M059J (cell line): ENCODE measurements at places on chromosomes 11 and 22.

GRCh38 chr22:50302041-50302541 lies 5.4 kb downstream of the PLXNB2 start:
- DNase-seq = no peak

DNA sequence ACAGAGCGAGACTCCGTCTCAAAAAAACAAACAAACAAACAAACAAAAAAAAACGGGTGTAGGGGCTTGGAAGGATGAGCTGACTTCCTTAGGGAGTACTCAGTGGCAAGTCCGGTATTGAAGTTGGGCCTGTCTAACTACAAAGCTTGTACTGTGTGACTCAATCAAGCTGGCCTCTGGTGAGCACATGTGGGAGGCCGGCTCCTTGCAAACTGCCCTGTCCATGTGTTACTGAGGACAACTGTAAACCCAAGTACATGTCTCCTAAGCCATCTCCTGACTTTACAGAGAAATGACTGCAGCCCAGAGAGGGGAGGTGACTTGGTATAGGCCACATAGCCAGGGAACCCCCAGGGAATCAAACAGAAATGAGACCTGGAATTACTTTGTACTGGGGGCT lies 11.6 kb downstream of the RIBC2 start:
- DNase-seq = no peak

- DNase-seq = no peak
Observed at GRCh38 chr11:10722307-10722706, 28.7 kb upstream of the CTR9 start.

DNA sequence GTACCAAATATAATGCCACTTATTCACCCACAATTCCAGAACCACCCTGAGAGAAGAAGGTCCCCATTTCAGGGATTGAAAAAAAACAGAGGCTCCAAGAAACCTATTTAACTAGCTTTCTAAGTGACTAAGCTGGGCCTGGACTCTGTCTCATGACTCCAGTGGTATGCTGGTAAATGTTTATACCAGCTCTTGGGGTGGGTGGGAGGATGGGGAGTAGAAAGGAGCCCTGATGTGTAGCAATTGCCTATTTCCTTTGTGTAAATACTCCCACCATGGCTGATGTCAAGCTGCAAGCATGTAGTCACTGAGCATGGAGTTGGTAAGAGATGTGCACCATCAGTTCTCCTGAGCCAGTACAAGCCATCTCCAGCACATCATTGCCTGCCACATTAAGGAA lies 2.8 kb downstream of the PRG3 start:
- DNase-seq = no peak

- no peak for DNase-seq
Observed at GRCh38 chr11:71963468-71963867, 34.6 kb downstream of the RNF121 start.

DNA sequence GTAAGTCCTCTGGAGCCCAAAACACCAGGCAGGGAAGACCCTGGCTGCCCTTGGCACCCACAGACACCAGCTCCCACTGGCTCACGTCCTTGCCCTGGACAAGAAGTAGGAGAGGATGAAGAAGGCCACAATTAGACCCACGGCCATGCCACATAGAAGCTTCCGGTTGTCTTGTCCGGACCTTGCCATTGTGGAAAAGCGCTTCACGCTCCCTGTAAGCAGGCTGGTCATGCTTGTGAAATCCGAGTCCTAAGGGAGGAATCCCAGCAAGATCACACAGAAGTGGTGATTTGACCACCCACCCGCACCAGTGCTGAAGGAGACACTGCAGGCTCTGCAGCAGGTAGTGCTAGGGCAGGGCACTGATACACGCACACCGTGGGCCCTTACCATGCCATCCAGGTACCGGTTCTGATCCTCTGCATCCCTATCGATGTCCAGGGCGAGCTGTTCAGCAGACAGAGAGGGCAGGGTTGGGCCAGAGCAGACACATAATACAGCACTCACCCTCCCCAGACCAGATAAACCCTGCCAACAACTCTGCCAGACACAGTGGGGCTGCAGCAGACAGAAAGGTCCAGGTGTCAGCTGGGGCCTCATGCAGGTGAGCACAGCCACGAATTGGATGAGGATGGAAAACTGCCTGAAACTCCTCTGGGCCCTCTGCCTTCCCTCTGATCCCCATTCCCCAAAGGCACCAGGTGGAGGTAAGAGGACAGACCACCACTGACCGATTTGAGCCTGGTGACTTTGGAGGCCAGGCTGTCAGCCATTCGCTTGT lies 1.8 kb downstream of the BET1L start:
- DNase-seq = no peak

GRCh38 chr11:111457731-111458368 lies 54.3 kb downstream of the BTG4 start:
- DNase-seq = no peak

- DNase-seq = peak; percentile 74
Observed at GRCh38 chr11:75214411-75214821, 26.2 kb upstream of the TPBGL start.

- no peak for DNase-seq
Observed at GRCh38 chr11:94602430-94603372, 35.5 kb downstream of the PIWIL4 start.

DNA sequence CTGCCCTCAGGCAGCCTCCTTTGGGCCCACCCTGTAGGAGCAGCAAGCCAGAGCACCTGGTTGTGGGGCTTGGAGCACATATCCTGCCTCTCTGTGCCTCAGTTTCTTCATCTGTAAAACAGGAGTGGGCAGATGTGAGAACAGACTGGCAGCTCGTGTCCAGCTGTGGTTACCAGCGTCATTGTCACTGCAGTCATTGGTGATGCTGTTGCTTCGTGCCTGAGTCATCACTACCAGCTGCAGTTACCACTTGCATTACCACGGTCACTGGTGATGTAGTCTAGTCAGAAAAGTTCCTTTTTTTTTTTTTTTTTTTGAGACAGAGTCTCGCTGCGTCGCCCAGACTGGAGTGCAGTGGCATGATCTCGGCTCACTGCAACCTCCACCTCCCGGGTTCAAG lies 20.4 kb downstream of the RSPH14 start:
- peak; percentile 16 for DNase-seq

DNA sequence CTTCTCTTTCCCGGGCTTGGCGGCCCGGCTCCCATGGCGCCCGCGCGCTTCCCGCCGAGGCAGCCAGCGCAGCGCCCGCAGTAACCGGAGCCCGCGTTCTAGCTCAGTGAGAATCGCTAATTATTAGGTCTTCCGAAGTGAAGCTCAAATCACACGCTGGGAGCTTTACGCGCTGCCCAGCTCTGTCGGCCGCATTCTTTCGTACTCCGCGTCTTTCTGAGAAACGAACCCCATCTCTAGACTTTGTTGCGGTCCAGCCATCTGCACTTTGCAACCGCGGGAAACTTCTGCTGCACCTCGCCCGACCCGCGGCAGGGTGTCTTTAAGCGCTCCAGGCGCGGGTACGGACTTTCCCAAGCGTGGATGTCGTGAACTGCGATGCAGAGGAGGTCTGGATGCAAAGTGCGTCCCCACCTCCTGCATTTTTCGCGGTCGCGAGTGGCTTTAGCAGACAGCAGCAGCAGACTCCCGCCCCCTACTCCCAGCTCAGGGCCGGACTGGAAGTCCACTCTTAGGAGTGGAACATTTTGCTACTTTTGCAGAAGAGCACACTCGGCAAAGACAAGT lies 6.0 kb upstream of the PAX6 start:
- DNase-seq = peak; percentile 63

DNA sequence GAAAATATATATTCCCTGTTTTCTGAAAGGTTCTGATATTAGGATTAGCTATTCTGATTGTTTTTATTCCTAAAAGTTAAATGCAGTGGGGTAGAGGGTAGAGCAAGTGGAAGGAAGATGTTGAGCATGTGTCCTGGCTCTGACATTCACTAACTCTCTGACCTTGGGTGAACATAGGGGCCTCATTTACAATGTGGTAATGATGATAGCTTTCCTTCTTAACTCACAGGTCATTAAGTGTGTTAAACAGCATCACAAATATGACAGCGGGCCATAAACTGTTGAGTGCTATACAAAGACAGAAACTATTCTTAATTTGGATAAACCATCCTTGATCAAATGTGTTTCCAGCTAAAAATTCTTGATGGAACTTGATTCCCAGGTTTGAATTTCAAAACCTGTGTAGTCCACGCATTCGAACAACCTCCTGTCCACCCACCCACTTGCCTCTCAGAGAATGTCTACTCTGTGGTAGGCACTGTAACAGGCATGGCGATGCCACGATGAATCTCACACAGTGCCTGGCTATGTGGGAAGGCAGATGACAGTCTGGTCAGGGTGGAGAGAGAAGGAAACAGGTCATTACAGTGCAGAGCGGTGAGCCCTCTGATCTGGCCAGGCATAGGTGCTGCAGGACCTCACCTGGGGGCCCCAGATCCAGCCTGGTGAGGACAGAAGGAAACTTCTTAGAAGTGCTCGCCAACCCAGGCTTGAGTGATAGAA lies 19.3 kb upstream of the PEX26 start:
- no peak for DNase-seq
